ENCODE measurements at places on chromosomes 7 and 10. TPM values are rescaled to one million over a fixed set of nuclear protein-coding genes. Genes with fewer than 3 reads are reported as not detected.

Gene WAC
- 42.5 TPM for total RNA-seq

Gene TEX47
- total RNA-seq: not detected

Gene SLC26A5
- not detected for total RNA-seq

Gene RTKN2
- total RNA-seq: 0.89 TPM
